ENCODE measurements at places on chromosomes 1 and 21.

- DNase-seq = no peak
These were observed 11.0 kb upstream of the CDC42 start for GRCh38 chr1:22041505-22041904.

GRCh38 chr1:233443040-233443760 lies 115.7 kb downstream of the MAP3K21 start:
- DNase-seq = no peak

GRCh38 chr1:11337580-11338073 lies 64.6 kb downstream of the UBIAD1 start:
- DNase-seq = peak; percentile 63

- DNase-seq = no peak
These were observed 74.7 kb downstream of the RIPK4 start for GRCh38 chr21:41692185-41692565.

- no peak for DNase-seq
These were observed 7.0 kb downstream of the GPR37L1 start for GRCh38 chr1:202129453-202130296.

DNA sequence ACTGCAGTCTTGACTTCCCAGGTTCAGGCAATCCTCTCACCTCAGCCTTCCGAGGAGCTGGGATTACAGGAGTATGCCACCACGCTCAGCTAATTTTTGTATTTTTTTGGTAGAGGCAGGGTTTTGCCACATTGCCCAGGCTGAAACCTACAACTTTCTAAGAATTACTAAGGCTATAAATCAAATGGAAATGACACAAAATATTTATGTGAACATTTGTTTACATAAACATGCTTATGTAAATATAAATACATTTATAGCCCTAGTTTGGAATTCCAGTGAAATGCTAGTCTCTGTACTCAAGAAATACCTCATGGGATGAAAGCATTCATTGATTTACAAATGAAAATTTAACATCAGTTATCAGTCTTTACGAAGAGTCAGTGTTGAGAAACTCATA lies 47.8 kb downstream of the NVL start:
- DNase-seq = no peak

GRCh38 chr1:43300378-43301094 lies at the start of gene TIE1:
TSS of gene TIE1 (plus strand) at chr1:43300982. CDS start at chr1:43301072, 90 bp downstream.
- DNase-seq = no peak

- no peak for DNase-seq
These were observed 6.9 kb upstream of the PTGFR start for GRCh38 chr1:78483903-78484302.

- DNase-seq = no peak
These were observed 160.9 kb downstream of the GABPA start for GRCh38 chr21:25895565-25896205.

GRCh38 chr1:212556822-212557549 lies 51.6 kb upstream of the ATF3 start:
- no peak for DNase-seq

GRCh38 chr21:32388306-32388705 lies 4.5 kb downstream of the URB1 start:
- no peak for DNase-seq

DNA sequence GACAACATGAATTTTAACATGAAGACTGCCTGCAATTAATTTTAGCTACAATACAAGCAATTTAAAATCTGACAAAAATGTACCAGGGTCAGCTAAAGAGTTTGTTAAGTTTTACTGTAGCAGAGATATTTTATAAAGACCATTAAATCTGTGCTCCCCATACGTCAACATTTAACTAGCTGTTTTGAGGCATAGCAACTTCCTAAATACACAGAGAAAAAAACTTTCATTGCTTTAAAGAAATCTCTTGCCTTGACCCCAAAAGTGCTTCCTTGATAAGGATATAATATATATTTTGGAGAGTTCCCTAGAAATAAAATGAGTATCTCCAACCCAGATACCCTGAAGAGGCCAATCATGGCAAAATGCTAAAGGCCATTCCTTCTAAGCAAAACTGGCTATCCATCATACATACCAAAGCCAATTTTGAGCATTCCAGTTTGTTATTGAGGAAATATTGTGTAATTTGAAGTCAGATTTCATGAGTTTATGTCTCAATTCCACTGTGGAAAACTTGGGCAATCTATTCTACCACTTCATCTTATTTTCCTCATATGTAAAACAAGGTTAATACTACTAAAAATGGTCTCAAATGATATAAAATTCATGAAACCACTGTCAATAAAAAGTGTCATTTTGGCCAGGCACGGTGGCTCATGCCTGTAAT lies 19.1 kb downstream of the ASPM start:
- DNase-seq = no peak

DNA sequence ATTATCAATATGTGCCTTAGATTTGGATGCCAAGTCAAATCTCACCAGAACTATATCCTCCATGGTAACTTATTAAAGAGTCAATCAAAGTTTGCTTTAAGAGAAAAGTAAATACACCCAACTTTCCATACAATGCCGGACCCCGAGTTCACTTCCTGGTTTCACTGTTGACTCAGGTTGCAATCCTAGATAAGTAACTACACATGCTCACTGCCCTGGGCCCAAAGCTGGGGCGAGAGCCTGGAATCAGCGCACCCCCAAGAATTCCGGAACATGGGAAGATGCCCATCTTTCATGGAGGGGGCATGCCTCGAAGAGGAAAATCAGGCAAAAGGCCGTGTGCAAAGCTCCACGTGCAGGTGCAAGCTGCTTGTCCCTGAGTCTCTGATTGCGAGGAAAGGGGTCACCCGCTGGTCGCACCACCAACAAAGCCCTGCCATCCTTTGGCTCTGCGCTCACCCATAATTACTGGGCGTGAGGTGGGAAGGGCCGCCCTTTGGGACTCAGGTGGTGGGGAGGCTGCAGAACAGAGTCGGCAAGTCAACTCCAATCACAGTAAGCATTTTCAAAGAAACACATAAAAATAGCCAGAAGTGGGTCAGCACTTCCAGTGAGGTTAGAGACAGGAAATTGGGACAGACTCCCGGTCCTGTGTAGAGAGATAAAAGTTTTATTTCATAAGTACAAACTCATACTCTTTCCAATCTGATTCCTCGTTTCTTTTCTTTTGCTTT lies 167.7 kb downstream of the TOMM20 start:
- no peak for DNase-seq

GRCh38 chr1:116997066-116997465 lies 4.5 kb upstream of the CD101 start:
- DNase-seq = no peak

DNA sequence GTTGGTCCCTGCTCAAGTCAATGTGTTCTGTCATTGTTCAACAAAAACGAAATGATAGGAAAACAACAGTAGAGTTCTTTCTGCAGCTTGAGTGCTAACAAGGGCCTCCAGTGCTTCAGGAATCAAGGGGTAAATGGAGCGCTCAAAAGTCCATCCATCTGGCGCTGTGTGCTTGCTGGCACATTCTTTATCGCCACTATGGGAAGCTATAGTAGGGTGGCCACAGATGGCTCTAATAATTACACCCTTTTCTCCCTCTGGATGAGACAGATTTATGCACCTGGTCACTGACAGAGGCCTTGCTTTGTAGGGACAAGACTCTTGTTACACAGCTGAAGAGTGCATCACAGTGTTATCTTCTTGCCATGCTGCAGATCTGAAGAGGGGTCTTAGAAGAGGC lies 136.0 kb downstream of the GDAP2 start:
- DNase-seq = no peak
